ENCODE measurements at places on chromosomes 1 and 21. TPM values are rescaled to one million over a fixed set of nuclear protein-coding genes. Genes with fewer than 3 reads are reported as not detected.

DNA sequence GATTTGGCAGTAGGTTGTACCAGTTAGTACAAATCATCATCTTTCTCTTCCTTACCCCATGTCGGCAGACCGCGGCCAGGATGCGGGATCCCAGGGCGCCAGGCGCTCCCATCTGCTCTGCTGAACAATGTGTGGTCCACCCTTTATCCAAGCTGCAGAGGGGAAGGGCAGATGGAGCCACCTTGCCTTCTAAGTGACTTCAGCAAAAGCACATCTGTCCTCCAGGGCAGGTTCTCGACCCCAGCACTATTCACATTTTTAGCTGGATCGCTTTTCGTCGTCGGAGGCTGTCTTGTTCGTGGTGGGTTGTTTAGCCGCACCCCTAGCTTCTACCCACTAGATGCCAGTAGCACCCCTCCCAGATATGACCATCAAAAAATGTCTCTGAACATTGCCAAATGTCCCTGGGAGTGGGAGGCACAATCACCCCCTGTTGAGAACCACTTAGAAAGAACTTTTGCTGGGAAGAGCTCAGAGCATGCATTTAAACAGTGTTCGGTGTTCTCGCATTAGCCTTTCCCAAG lies 58.1 kb upstream of the SIM2 start:
- DNase-seq = no peak

DNA sequence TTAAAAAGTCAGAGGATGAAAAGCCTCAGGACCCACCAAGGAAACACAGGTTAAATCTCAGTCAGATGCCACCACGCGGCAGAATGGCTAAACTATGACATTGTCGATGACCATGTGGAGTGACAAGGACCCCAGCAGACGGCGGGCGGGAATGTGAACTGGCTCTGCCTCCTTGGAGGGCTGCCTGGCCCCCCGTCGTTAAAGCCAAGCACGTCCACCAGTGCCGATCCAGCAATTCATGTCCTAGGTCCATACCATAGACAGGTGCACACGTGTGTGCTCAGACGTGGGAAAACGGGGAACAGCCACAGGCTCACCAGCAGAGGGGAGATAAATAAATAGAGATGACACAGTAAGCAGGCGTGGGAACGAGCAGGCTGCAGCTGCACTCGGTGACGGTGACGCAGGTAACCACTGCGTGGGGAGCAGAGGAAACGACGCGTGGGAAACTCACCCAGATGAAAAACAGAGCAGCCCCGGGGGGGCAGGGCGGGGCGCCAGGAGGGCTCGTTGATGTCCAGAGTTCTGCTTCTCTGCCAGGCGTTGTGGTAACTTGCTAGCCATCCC lies 28.3 kb upstream of the PCBP3 start:
- DNase-seq = peak; percentile 95

DNA sequence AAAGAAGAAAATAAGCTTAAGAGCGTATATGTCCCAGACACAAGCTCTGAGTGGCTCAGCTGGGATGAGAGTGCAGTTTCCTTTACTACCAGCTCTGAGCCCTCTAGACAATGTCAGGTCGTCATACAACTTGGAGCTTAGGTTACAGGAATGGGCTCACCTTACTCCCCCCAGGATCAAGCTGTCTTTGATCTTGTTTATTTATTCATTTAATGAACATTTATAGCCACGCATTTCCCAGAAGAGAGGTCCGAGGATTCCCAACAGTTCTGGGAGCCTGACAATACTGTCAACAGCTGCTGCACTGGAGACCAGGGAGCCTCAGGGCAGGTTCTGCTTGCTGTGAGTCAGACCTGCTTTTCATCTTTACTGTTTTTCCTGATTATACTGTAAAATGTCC lies 378.9 kb downstream of the PLPP3 start:
- no peak for DNase-seq

GRCh38 chr1:185412385-185413087 lies 95.5 kb upstream of the IVNS1ABP start:
- peak; percentile 65 for DNase-seq

DNA sequence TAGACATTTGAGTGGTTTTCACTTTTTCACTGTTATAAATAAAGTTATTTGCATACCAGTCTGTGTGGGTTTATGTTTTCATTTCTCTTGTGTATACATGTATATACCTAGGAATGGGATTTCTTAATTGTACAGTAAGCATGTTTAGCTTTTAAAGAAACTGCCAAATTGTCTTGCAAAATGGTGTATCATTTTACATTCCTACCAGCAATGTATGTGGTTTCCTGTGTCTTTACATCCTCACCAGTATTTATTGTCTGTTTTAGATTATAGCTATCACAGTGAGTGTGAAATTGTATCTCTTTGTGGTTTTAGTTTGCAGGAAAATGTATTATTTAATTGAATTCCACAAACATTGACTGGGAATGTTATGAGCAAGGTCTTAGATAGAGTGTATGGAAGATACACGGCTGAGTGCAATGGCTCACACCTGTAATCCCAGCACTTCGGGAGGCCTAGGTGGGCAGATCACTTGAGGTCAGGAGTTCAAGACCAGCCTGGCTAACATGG lies 57.3 kb downstream of the MACF1 start:
- no peak for DNase-seq

- DNase-seq = no peak
Observed at GRCh38 chr1:161008869-161009510, 12.0 kb downstream of the F11R start.

DNA sequence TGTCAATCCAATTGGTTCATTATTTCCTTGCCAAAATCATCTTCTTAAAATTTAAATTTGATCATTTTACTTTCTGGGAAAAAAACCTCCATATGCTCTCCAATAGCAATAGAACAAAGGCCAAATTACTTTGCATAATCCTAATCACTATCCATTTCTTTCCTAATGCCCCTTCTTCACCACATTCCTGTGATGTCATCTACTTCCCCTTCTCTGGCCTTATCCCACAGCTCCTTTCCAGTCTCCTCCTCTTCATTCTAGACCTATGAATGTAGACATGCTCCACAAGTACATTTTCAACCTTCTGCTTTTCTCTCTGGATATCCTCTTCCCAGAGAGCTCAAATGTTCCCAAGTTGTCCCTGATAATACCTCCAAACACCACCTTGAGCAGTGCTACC lies 216.6 kb downstream of the MRPL39 start:
- DNase-seq = no peak

GRCh38 chr1:30899577-30900389 lies 8.8 kb downstream of the SDC3 start:
- no peak for DNase-seq

- no peak for DNase-seq
Observed at GRCh38 chr1:45820788-45821187, 17.4 kb downstream of the MAST2 start.

DNA sequence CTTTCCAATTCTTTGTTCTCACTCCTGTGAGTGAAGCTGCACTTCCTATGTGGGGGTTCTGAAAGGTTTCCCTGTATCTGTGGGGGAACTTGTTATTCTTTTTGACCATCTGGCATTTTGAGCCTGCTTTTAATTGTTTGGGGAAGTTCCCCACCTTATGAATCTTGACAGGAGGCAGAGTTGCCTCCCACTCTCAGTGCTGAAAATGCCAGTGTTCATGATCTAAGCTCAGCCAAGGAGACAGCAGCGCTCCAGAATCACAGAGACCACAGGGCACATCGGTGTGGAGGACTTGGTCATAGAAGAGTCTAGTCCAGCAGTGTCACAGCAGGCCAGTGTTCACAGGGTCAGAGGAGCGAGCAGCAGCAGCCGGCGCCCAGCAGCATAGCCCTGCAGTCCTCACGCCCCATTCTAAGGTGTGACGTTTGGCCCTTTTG lies 63.8 kb upstream of the PRDX6 start:
- DNase-seq = no peak

DNA sequence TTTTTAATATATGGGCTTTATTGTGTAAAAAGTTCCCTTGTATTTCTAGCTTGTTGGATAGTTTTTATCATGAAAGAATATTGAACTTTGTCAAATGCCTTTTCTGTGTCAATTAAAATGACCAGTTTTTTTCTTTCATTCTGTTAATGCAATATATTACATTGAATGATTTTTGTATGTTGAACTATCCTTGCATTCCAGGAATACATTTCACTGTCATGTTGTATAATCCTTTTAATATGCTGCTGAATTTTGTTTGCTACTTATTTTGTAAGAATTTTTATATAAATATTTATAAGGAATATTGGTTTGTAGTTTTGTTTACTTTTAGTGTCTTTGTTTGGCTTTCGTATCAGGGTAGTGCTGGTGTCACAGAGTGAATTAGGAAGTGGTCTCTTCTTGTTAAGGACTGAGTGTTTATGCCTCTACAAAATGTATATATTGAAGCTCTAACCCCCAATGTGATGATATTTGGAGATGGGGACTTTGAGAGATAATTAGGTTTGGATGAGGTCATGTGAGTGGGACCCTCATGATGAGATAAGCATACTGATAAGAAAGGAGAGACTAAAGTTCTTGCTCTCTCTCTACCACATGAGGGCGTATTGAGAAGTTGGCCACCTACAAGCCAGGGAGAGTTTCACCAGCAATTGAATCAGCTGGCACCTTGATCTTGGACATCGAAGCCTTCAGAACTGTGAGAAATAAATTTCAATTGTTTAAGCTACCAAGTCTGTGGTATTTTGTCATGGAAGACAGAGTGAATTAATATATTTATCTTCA lies 12.0 kb upstream of the SLAMF6 start:
- DNase-seq = no peak

GRCh38 chr1:41935226-41935625 lies 16.5 kb upstream of the HIVEP3 start:
- no peak for DNase-seq

- DNase-seq = no peak
Observed at GRCh38 chr1:108057541-108057940, 92.6 kb upstream of the VAV3 start.

- DNase-seq = no peak
Observed at GRCh38 chr1:43307458-43308158, 6.8 kb downstream of the TIE1 start.

DNA sequence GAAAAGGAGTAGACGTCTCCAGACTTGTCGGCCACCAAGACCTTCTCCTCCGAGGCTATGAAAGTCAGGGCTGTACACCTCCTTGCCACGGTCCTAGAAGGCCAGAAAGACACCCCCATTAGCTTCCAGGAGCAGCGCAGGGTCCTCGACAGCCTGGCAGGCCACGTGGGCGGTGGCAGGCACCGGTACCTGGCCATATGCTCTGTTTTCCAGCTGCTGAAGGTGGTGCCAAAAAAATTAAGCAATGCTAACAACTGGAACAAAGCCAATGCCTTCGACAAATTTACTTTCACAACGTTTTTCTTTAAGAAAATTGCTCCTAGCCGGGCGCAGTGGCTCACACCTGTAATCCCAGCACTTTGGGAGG lies 15.9 kb downstream of the WDR4 start:
- no peak for DNase-seq

DNA sequence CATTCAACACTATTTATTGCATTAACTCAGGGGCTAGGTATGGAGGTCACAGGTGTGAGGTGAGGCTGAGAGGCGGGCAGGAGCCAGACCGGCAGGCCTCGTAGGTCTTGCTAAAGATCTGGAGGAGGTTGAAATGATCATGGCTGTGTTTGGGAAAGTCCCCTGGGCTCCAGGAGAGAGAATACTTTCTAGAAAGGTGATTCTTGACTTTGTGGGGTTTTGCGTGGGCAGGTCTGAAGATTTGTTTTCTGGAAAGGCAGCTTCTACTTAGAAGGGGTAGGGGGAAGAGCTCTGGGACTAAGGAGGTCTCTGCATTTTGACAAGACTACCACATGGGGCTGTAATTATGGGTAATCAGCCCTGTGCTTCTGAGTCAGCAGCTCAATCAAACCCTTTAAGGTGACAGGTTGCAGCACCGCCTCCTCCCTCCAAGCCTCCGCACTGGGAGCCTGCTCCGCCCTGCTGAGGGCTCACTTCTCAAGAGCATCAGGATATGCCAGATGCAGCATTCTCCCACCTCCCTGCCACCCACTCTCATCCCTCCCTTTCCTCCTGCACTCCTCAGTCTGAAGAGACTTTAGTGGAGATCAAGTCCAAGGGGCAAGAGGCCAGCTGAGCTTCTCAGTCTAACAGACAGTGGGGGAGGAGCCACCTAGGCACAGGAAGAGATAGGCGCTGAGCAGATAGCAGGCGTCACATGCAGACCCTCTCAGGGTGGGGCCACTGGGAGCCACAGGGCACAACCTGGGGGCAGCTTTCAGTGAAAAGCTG lies 30.5 kb downstream of the SLC30A1 start:
- peak; percentile 70 for DNase-seq

DNA sequence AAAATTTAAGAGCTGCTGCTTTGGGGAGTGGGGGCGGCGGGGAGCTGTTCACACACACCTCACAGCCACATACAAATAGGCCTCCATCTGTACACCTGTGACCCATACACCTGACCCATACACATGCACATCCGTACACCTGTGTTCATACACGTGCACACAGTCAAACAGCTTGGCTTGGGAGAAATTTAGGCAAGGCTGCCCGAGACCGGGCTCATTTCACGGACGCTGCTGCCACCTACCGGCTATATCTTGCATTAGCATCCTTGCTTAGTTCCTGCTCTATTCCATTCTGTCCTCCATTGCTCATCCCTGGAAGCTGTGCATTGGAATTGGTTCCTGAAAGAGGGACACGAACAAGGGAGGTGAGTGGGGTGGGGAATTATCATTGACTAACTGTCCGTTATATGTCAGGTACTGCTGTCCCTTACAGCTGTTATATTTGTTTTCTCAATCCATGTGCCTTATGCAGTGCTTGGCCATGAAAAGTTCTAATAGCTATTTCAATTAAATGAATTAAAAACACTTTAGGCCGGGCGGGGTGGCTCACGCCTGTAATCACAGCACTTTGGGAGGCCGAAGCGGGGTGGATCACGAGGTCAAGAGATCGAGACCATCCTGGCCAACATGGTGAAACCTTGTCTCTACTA lies 37.1 kb upstream of the EPB41 start:
- DNase-seq = peak; percentile 89

- no peak for DNase-seq
Observed at GRCh38 chr1:202585590-202585933, 124.7 kb downstream of the SYT2 start.

GRCh38 chr1:41341772-41342562 lies 19.3 kb upstream of the FOXO6 start:
- DNase-seq = no peak

GRCh38 chr1:169105087-169105433 lies 1.4 kb upstream of the ATP1B1 start:
- no peak for DNase-seq

GRCh38 chr1:58922302-58923089 lies 138.6 kb upstream of the JUN start:
- DNase-seq = peak; percentile 92

PPM1J gene
- total RNA-seq = not detected

CFAP107 gene
- not detected for total RNA-seq

ICOSLG gene
- total RNA-seq = 6.7 TPM

SLFNL1 gene
- total RNA-seq = 1.6 TPM

CD244 gene
- total RNA-seq = not detected

HES3 gene
- not detected for total RNA-seq
